ENCODE measurements at places on chromosomes 2 and 18.

DNA sequence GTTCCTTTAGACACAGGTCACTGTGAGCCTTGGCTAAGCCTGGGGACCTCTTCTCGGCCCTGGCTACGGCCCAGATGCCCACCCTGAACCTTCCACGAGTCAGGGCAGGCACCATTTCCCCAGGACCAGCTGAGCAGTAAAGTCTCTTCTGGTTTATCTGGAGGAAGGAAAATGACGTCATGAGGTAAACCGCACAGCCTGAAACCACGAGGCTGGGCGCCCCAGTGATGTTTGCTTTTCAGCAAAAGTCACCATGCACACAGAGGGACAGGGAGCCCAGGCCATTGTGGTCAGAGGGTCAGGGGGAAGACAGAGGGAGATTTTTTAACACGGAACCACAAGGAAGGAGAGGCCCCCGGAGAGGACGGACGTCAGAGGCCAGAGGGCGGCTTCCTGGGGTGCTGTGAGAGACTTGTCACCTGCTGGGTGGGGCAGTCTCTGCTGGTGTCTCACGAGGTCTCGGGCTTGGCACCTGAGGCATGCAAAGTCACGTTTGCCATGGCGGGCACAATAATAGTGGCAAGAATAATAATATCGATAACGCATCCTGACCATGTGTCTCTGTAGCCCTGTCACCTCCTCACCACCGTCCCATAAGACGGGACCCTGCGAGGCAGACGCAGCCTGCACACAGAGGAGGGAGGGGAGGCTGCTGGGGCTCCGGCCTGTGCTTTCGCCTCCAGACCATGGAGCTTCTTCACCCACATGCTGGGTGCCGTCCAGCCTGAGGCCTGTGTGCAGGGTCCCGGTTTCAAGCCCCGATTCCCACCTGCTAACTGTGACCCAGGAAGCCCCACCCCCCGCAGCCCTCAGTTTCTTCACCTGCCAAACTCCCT lies 33.2 kb upstream of the FOSL2 start:
- DNase-seq: no peak

DNA sequence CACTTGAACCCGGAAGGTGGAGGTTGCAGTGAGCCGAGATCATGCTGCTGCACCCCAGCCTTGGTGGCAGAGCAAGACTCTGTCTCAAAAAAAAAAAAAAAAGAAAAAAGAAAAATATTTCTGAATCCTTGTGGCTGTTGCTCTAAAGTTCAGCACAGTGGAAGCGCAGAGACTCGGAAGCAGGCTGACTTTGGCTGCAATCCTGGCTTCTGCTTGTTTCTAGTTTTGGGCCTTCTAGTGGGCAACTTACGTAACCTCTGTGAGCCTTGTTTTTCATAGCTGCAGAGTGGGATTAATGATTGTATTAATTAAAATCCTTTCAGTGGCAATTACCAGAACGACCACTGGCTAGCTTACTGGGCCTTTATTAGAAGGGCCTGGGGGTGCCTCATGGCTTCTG lies 28.4 kb downstream of the GNLY start:
- DNase-seq: no peak

DNA sequence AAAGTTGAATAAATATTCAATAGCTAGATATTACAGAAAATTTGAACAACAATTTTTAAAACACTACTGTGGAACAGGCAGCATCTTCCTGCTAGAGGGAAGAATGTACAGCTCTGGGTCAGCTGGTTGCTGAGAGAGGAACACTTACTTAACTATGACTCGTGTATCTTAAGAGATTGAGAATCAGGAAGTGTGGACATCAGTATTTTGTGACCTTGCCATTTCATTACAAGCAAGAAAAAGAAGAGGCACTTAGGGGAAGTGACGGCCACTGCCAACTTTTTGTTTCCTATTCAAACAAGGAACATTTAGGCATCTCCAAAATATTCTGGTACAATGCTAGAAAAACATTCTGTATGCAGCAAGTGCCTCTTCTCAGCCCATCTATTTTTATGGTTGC lies 45.9 kb downstream of the ITPRID2 start:
- DNase-seq: no peak

GRCh38 chr2:165044505-165045303 lies 89.4 kb upstream of the SLC38A11 start:
- DNase-seq: no peak
